ENCODE measurements at places on chromosomes 7 and 10.

DNA sequence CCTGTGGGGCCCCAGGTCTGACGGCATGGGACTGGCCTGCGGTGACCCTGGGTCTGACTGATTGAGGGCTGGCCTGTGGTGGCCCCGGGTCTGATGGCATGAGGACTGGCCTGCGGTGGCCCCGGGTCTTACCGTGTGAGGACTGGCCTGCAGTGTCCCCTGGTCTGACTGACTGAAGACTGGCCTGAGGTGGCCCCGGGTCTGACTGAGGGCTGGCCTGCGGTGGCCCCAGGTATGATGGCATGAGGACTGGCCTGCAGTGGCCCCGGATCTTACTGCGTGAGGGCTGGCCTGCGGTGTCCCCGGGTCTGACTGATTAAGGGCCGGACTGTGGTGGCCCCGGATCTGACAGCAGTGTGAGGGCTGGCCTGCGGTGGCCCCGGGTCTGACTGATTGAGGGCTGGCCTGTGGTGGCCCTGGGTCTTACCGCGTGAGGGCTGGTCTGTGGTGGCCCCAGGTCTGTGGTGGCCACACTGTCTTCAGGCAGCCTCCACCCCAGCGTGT lies 10.9 kb downstream of the JAKMIP3 start:
- DNase-seq, result no peak

DNA sequence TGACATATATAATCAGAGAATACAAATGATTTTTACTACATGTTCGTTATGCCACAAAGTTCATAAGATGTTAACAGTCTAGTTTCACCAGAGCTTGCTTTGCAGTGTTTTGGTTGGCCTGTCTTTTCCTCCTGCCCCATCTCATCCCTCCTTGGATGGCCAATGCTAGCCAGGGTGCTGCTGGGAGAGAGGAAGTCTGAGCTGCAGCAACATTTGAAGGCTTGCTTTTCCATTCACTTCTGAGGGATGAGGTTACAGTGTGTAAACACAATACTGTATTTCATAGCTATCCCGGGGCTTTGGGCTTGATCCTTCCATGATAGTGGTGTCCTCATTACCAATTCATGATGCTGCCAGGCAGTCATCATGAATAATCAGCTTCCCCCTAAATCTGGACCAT lies 170.5 kb downstream of the RAB11FIP2 start:
- DNase-seq, result no peak

DNA sequence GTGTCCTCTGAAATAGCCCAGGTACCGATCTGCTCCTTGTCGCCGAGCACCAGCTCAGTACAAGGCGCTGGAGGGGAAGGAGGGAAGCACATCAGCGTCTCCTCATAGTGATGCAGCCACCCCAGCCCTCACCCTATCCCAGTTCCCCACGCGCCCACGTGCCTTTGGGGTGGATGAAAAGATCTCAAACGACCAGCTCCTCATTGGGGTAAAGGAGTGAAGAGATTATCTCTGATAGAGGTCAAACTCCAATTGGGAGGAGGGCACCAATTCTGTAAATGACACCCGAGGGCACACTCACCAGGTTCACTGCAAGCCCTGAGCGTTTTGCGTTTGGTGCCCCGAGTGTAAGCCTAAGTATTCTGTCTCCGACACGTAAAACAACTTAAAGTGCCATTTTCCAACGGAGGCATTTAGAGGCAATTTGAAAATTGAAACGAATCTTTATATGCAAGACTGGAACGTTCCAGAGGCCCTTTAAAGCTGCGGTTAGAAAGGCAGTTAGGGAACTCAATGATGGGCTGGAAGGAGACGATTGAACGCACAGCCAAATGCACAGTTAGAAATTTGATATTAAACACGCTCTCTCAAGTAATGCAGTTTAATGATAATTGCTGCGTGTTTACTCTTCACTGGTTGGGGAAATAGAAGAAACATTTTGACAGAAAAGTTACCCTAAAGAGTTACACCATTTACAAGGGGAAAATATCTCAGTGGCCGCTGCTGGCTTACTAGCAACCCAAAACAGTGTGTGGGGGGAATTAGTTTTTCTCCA lies 8.9 kb upstream of the EMX2 start:
- no peak for DNase-seq

GRCh38 chr10:122499012-122499411 lies 37.7 kb downstream of the HTRA1 start:
- no peak for DNase-seq

- DNase-seq, result no peak
Measured at GRCh38 chr10:17075533-17076359, 53.9 kb downstream of the CUBN start.

- no peak for DNase-seq
Measured at GRCh38 chr7:150823484-150824126, 23.0 kb downstream of the TMEM176A start.

GRCh38 chr7:84668116-84668515 lies 473.5 kb upstream of the SEMA3A start:
- DNase-seq, result no peak

DNA sequence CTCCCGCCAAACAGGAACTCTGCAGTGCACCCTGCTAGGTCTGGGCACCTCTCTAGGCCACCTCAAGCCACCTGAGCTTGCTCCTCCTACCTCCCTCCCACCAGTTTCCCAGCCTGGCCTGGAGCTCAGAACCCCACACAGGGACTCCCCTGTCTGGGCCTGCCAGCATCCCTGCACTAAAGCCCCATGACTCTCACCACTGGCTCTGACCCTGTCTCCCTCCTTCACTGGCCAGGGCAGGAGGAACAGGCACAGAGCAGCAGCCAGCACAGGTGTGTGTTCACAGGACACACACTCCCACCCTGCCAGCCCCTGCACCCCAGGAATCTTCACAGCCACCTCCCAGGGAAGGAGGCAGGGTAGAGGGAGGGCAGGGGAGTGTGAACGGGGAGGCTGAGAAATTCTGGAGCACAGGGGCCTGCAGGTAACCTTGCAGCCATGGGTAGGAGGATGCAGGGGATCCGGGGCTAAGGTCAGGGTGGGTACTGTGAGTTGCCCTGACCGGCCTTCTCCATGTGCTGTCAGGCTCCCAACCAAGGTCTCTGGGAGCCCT lies 13.9 kb upstream of the ANTXRL start:
- no peak for DNase-seq

GRCh38 chr7:19442016-19442785 lies 266.6 kb downstream of the POLR1F start:
- DNase-seq, result no peak

DNA sequence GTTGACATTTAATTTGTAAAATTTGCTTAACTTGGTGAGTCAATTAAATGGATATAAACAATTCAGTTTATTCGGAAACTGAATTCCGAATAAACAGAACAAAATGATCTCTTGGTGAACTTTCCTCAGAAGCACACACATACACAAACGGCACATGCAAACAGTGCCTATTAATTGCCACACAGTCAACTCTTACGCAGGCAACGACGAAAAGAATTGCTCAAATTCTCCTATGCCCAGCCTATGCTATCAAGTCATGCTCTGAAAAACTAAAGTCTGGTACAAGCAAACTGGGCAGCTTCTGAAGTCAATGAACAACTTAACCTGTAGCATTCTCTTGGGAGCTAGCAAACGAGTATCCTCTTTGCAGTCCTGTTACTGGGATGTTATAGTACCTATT lies 38.8 kb upstream of the ASL start:
- no peak for DNase-seq

DNA sequence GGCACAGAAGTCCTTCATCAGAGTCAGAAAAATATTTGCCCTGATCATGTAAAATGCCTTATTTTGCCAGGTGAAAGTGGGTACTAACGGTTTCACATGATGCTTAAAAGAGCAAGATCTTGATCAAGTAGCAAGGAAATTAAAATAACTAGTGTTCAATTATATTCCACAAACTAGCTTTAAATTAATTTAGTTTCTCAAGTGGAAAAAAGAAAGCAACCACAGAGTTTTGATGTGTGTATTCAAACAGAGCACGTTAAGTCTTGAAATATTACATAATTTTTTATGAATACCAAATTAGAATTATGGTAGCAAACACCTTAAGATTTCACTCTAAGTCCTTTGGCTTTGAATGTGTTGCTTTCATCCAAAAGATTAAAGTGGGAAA lies 47.3 kb downstream of the PIP4K2A start:
- no peak for DNase-seq

DNA sequence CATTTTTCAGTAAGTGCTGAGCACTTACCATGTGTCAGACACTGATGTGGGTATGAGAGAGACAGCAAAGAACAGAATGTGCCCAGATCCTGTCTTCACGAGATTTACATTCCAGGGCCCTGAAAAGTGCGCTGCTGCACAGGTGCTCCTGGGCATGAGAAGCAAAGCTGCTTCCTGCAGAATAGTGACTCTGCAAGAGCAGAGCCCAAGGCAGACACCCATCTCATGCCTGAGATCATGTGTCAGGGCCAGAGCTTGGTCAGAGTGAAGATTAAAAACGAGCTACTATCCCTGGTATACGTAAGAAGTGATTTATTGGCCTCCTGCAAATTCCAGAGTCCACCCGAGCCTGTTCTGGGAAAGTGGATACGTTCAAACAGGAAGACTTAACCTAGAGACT lies 824.4 kb downstream of the GRID1 start:
- DNase-seq, result no peak

DNA sequence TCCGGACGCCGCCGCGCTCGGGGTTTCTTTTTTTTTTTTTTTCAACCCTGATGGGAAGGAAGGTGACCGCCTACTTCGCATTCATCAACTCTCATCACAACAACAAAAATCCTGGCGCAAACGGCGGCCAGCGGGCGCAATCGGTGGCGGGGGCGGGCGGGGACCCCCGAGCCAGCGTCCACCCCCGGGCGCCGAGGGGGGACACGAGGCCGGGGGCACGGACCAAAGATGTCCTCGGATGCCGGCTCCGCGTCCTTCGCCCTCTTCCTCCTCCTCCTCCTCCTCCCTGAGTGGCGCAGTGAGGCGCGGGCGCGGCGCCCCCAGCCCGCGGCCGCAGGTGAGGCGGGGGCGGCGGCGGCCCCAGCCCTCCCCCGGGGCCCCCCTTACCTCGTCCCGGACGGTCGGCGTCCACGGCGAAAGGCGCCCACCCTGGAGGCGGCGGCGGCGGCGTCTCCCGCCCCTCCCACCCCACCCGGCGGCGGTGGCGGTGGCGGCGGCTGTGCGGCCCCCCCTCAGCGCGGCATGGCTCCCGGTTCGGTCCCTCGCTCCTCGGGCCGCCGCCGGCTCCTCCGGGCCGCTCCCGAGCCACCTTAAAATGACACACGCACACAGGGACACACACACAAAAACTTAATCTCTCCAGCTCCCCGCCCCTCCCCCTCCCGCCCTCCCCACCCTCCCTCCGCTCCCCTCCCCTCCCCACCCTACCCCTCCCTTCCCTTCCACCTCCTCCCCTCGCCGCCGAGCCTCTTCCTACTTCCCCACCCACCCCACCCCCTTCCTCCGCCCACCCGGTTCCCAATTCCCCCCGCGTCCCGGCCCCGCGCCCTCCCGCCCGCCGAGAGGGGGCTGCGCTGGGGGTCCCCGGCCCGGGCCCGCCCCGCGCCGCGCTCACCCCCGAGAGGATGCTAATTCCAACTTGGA lies at the start of gene CTBP2:
Gene CTBP2 (minus strand): TSS at position 632 of the 924 bp plus-strand sequence.
- DNase-seq, result no peak

DNA sequence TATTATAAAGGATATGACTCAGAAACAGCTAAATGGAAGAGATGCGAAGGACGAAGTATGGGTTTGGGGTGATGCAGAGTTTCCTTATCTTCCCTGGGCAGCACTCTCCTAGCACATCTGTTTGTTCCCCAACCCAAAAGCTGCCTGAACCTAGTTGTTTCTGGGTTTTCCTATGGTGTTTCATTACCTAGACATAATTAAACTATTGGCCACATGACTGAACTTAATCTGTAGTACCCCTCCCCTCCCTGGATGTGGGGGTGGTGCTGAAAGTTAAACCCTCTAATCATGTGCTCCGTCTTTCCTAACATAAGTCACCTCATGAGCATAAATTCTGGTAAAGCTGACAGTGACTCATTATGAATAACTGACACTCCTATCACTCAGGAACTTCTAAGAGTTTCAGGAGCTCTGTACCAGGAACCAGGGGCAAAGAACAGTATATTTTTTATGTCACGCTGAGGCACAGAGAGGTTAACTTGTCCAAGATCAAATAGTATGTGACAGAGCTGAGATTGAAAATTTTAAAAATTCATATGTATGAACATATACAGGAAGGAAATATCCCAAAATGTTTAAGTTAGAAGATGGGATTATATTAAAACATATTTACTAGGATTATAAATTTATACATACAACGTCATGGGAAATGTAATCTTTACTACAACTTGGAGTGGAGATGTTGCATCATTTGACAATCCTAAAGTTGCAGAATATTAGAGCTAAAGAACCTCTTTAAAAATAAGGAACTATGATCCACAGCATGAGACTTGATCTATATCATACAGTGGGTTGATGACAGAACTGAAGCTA lies 4.8 kb downstream of the STRIP2 start:
- no peak for DNase-seq

DNA sequence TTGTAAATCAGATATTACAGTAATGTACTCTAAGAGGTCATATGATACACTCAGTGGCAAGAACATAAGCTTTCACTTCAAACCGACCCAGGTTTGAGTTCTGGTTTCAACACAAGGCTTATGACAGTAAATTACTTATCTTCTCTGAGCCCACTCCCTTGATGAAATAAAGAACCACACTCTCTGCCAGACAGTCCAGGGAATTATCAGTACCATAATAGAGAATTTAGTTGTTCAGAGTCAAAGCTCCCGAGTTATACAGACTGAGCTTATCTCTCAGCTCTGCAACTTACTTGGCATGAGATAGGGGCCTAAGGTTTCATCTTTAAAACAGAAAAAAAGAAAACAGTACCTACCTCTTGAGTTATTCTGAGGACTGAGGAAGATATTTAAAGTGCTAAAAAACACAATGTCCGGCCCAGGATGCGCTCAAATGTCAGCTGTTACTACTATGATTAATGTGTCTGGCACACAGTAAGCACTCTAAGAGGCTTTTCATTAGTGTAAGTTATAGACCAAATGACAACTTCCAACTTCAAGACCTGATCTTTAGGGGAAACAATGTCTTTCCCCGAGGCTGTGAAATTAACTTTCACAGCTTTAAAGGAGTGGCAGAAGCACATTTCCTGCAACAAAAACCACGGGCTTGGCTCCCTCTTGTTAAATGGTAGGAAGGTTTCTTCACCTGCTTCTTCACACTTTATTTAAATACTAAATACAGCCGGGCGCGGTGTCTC lies 38.1 kb downstream of the UBE2H start:
- DNase-seq, result no peak

DNA sequence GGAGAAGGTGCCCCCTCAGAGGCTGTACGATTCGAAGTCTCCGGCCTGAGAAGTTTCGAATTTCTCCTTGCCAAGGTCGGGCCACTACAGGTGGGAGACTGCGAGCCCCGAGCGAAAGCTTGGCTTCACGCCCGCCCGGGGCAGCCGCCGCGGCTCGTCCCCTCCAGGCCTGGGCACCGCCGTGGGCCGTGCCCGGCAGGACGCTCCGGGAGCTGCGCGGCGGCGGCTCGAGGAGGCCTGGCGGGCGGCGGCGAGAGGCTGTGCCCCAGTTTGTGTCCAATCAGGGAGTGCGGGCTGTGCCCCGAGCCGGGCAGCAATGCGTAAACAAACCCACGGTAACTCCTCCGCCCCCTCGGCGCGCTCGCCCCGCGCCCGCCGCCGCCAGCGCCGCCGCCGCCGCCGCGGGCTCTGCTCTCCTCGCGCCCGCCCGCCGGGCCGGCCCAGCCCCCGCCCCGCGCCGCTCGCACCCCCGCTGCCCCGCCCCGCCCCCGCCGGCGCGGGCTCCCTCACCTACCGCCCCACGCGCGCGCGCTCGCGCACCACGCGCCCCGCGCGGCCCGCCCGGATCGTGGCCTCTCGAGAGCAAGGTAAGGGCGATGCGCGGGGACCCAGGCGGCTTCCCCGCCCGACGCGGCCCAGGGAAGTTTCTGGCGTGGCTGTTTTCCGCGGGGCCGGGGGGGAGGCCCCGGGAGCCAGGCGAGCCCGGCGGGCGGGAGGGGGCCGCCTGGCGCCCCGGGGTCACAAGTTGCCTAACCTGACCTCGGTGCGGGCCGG lies 57.8 kb upstream of the PCGF5 start:
- peak; percentile 74 for DNase-seq

Measured in activated T-cell treated with anti-CD3 and anti-CD28 coated beads for 1 hour (primary cell).